ENCODE measurements at places on chromosomes 2 and 18.
A peak's percentile ranks its signal among the peaks of the same experiment; 100 is the strongest.

DNA sequence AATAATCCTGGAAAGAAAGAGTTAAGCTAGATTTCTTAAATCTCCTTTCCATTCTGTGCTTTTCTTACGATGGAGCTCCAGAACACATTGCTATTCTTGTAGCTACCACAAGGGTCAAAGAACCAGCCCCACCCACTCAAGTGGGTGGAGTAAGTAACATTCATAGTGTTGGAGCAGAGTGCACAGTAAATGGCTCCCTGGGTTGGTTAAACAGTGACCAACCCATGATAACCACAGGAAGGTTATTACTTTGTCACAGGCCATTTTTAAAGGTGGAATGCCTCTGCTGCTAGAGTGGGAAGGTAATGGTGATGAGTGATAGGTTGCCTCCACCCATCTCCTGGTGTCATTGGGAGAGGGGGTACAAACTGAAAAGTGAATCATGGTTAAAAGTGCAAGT is 13.9 kb downstream of the ARPC2 start:
- peak; percentile 36 for DNase-seq

- DNase-seq, result no peak
Observed at GRCh38 chr18:63844254-63844653, 43.3 kb upstream of the SERPINB2 start.

- no peak for DNase-seq
Observed at GRCh38 chr18:68147728-68148127, 567.2 kb downstream of the TMX3 start.

DNA sequence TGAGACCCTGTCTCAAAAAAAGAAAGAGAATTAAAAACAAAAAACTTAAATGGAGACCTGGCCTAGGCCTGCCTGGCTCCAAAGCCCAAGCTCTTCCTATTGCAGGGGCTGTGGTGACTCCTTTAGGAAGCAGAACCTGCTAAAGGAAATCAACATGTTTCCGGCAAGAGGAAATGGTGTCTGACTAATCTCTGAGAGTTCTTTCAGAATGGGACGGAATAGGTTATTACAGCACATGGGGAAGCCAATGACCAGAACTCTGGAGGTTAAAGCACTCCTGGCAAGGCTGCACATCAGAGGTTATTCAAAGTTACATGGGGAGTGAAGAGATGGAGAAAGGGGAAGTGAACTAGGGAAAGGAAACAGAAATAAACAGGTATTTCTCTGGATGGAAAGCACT is 21.4 kb downstream of the KIF3C start:
- DNase-seq, result no peak

- no peak for DNase-seq
Observed at GRCh38 chr2:195021711-195022507, 635.1 kb upstream of the SLC39A10 start.

DNA sequence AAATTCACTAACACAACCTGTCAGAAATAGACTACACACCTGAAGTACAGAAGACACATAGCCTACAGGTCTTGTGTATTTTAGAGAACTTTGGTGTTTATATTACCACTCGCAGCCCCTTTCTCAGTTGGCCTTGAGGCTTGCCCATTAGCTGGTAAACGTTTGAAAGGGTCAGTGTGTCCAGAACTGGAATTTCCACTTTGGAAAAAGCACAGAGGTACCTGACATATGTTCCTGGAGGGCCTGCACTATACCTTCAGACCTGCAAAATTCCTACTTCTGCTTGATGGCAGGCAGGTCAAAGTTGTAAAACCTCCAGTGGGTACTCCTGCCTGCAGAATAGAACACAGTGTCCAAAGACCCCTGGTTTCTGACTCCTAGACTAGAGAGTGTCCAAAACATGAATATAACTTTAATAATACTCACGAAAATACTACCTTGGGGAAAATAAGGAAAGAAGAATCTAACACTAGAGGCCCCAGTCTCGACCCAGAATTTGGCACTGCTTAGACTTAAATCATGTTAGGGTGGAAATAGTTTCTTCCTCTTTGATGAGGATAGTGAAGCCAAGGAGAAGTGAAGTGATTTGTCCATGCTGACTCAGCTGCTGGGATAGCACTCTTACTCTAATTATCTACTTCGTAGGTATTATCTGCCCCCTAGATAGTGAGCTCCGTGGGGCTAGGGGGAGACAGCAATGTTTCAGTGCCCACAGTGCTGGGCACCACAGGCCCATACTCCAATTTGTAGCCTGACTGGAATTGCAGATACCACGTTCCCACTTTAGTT is 2.8 kb downstream of the KCTD1 start:
- DNase-seq, result no peak

DNA sequence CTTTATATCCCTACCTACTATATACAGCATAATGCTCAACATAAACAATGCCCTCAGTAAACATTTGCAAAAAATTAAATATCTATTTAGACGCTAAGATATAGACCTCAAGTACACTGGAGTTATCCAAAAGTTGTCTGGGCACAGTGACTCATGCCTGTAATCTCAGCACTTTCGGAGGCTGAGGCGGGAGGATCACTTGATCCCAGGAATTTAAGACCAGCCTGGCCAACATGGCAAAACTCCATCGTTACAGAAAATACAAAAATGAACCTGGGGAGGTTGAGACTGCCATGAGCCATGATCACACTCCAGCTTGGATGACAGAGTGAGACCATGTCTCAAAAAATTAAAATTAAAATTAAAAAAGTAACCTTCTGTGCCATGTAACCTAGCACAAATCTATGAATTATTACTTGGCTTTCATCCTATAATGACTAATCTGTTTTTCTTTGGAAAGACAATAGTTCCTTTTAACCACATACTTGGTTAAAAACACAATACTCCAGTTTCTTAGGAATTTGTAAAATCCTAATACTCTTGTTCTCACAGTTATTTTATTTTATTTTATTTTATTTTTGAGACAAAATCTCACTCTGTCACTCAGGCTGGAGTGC is 6.7 kb upstream of the TNFAIP6 start:
- no peak for DNase-seq
